ENCODE measurements at places on chromosomes 6 and 20. TPM values are rescaled to one million over a fixed set of nuclear protein-coding genes. Genes with fewer than 3 reads are reported as not detected.

The TTK gene
- 40.9 TPM for total RNA-seq

The KCNK15 gene
- not detected for total RNA-seq

The SYCP2L gene
- not detected for total RNA-seq

DNA sequence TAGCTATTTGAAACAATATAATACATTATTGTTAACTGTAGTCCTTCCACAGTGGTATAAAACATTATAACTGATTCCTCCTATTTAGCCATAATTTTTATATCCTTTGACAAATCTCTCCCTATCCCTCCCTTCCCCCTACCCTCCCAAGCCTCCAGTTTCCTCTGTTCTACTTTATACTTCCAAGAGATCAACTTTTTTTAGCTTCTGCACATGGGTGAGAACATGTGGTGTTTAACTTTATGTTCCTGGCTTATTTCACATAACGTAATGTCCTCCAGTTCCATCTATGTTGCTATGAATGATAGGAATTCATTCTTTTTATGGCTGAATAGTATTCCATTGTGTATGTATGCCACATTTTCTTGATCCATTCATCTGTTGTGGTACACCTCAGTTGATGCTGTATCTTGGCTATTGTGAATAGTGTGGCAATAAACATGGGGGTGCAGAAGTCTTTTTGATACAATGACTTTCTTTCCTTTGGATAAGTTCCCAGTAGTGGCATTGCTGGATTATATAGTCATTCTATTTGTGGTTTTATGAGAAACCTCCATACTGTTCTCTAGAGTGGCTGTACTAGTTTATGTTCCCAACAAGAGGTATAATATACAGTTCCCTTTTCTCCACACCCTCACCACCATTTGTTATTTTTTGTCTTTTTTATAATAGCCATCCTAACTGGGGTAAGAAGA lies 205.0 kb downstream of the KCNQ5 start:
- DNase-seq: no peak

GRCh38 chr6:80181352-80182081 lies 75.0 kb downstream of the BCKDHB start:
- no peak for DNase-seq

DNA sequence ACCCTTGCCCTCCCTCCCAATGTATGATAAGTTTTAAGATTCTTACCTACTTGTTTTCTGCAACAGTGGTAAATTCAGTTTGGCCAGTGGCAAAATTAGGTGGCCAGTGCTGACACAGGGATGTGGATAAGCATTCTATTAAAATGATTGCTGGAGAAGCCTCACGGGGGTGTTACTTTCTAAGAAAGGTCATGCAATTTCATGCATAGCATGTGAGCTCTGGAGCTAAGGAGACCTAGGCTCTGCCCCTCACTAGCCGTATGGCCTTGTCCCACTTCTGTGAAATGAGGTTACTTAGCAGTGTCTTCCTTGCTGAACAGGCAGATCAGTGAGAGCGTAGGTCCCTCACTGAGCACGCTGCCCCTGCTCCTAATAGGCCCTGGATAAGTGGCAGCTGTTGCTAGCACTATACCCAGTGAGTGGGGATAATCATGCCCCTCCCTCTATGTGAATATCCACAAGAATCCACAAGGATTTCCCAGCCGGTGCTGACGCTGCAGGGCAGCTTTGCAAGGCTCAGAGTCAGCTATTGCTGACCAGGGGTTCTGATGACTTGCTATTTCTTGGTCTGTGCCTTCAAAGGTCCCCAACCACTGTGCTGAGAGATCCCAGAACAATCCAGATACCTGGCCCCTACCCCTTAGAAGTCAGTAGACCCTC lies 86.5 kb upstream of the MRPS10 start:
- no peak for DNase-seq

- DNase-seq: peak; percentile 38
These were observed 105.5 kb downstream of the HUS1B start for GRCh38 chr6:551405-551804.

- DNase-seq: no peak
These were observed 98.4 kb downstream of the MRPL14 start for GRCh38 chr6:44028789-44029310.

- DNase-seq: no peak
These were observed 215.5 kb downstream of the LRFN2 start for GRCh38 chr6:40371621-40372020.

DNA sequence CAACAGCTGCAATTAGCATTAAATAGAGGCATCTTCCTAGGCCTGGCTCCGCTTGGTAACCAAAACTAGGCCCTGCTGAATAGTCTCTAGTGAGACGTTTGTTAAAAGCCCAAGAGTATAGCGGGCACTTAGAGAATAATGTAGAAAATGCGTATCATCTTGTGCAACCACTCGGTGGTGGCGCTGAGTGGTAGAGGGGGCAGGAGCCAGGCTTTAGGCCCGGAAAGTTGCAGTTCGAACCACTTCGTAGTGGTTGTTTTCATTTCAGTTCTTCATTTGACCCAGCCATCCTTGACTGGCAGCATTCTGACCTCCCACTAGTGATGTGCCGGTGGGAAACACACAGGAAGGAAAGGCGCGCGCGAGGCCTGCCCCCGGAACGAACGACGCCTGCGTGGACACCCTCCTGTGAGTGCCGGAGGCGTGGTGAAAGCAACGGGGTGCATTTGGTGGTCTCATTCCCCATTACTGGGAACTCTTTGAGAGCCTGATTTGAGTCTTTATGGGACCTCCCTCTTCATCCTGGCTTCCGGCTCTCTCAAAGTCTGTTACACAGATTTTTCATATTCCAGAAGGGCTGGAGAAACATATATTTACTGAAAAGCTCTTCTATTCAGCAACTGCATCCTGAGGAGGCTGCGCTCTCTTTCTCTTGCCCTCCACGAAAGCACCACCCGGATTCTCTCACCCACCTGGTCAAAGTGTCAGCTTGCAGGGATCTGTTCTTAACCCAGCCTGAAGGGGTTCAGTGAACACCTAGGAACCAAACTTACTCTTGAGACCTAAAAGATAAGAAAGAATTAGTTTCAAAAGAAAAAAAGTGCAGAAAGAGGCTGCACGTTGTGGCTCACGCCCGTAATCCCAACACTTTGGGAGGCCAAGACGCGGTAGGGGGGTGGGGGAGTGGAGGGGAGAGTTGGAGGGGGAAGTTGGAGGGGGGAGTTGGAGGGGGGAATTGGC lies 18.2 kb downstream of the GPX5 start:
- peak; percentile 31 for DNase-seq
